Activated T-helper 1 cell treated with anti-CD3 and anti-CD28 coated beads, Interleukin-2, amount 50 U/mL, for 16 hours (primary cell): ENCODE measurements at places on chromosomes 1 and 21.
A peak's percentile ranks its signal among the peaks of the same experiment; 100 is the strongest.

DNA sequence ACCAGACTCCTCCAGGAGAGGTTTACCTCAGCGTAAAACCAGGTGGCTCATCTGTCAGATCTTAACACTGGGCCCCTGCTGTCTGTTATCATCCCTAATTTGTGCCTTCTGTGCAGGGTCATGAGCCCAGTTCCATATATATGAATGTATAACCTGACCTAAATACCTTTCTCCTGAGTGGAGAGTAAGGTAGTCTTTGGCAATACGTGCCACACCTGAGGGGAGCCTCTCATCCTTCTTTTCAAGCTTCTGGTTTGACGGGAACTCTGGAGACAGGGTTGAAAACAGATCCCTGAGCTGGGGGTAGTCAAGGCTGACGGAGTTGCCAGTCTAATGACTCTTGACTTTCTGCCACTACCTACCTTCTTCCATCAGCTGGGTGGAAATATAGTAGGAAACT, 4.1 kb downstream of the SFT2D2 start:
- DNase-seq = no peak

DNA sequence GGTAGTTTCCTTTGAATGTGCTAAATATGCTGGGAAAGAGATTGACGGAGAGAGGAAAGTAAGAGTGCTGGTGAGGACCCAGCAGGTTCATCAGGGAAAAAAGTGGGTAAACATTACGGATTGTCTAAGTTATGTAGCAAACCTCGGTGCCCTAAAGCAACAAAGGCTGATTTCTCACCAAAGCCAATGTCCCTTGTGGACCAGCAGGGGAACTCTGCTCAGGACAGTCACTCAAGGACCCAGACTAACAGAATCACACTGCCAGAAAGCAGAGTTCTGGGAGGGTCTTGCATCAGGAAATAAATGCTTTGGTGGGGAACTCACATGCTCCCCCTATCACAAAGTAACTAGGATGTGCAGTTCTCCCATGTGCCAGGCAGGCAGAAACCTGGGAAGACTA, 1.7 kb upstream of the IKBKE start:
- no peak for DNase-seq

DNA sequence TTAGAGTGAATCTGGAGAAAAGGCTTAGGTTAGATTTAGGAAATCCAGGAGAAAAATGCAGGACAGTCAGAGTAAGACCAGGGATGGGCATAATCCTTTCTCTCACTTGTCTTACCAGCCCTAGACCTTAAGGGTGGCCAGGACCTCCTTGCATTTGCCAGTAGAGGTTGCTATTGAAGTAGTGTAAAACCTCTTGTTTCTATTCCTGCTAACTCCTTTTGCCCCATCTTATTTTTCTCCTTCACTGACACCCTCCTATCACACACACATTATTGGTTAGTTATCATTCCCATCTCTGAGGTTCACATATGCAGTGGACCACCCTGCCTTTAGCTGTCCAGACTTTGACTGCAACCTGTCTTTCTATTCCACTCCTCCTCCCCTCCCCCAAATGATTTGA, 75.0 kb upstream of the MACF1 start:
- no peak for DNase-seq

- DNase-seq = no peak
Measured at GRCh38 chr1:27876341-27877114, 4.2 kb downstream of the THEMIS2 start.

DNA sequence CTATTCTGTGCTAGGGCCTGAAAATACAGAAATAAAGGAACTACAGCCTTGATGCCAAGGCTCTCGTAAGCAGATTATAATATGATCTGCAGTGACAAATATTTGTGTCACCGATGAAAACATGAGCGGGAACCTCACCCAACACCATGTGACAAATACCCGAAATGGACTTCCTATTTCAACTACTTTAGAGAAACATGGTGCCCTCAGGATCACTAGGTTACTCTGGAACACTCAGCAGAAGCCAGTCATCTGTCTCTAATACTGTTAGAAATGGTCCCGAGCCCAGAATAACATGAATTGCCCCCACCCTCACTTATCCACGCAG, 463 bp upstream of the VAMP3 start:
- DNase-seq = no peak

GRCh38 chr1:151813271-151813977, 8.2 kb upstream of the LINGO4 start:
- no peak for DNase-seq

- DNase-seq = no peak
Measured at GRCh38 chr1:221778535-221779142, 36.8 kb upstream of the DUSP10 start.

GRCh38 chr1:15192916-15193550, 39.5 kb downstream of the TMEM51 start:
- DNase-seq = no peak

DNA sequence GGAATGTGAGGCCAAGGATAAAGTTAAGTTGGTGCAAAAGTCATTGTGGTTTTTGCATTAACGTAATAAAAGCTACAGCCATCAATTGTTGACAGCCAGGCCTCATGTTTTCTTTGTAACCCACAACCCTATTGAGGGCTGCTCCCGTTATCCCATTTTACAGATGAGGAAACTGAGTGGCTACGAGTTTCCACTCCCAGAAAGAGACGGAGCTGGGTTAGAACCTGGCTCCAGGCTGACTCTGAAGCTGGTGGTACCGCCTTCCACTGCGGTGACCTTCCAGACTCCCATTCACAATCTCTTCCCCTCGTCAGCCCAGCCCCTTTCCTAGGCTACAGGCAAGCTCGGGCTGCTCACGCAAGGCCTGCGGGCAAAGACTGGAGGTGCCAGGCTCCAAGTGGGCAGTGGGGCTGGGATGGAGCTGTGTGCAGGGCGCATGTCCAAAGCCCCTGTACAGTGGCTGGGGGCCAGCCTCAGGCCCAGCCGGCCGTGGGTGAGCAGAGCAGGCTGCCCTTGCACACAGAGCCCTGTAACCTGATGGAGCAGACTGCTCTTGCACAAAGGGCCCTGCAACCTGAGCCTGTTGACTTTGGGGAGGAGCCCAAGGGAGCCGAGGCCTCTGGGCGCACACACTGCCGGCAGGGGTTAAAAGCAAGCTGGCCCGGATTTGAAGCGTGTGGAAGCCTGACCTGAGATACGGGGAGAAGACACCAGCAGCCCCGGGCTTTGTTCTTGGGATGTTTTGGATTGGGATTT, 97.4 kb upstream of the TMPRSS2 start:
- DNase-seq = no peak

DNA sequence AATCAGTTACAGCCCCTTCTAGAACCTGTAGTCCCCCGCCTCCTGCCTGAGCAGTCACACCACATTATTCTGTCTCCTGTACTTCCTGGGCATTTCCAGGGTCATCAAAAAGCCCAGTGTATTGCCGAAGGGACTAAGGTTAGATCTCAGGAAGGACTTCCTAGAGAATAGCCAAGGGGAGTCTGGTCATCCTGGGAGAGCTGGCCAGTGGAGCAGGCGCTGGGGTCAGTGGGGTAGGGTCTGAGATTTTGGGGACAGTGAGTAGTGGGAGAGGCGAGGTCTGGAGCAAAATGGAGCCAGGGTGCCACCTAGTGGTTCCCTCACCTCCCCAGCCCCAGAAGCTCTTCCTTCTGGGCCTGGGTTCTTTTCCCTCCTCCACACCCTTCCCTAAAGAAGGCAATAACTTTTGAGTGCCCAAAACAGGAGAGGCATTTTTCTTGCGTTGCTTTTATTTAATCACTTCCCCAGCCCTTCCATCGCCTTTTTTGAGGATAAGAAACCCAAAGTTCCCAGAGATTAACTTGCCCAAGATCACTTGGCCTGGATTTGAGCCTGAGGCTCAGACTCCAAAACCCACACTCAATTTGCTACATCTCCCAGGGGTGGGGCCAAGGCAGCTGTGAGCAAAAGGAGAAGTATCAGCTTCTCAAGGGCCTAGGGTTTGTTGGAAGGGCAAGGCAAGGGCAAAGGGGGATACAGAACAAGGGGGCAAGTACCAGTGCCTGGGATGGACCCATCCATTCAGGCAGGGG, 7.3 kb upstream of the PMVK start:
- no peak for DNase-seq

- DNase-seq = no peak
Measured at GRCh38 chr1:111704776-111705175, 34.4 kb downstream of the INKA2 start.

DNA sequence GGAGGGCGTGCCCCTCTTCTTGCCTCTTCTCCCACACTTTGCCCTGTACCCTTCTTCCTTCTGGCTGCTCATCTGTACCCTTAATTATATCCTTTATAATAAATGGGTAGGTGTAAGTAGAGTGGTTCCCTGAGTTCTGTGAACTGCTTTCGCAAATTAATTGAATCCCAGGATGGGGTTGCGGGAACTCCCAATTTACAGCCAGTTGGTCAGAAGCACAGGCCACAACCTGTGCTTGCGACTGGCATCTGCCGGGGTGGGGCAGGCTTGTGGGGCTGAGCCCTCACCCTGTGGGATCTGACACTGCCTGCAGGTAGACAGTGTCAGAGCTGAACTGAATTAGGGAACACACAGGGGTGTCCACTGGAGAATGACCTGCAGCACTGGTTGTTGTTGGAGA, 244.9 kb downstream of the KCNJ6 start:
- no peak for DNase-seq

- no peak for DNase-seq
Measured at GRCh38 chr1:24424207-24424606, 8.6 kb downstream of the NIPAL3 start.

DNA sequence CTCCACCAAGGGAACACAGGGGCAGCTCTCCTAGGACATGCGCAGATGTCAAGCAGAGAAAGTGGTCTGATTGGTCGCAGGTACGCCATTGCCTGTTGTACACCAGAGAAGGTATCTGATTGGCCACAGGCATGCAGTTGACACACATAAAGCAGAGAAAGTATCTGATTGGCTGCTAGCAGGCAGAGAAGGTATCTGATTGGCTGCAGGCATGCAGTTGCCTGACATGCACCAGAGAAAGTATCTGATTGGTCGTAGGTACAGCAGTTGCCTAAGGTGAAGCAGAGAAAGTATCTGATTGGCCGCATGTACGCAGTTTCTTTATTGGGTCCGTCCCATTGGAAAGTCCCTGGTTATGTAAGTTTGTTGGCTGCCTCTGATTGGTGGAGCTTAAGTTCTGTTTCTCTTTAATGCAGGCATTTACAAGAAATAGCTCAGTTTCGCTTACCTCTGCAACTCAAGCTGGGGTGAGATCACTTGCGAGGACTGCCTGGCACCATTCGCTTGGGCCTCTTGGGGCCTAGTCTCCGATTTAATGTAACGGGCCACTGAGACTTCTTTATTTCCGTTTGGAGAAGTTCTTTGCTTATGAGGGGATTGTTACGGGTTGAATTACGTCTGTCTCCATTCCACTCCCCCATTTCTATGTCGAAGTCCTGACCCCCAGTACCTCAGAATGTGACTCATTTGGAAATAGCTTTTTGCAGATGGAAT, 74.2 kb downstream of the SIK1 start:
- DNase-seq = no peak

GRCh38 chr1:145823565-145824498, at the start of the genes POLR3C and RNF115:
Gene POLR3C (plus strand): TSS chr1:145824200. CDS start chr1:145825777, 1,577 bp downstream.
Gene RNF115 (minus strand): TSS chr1:145824095. CDS start chr1:145823873, 222 bp downstream.
- peak; percentile 74 for DNase-seq

DNA sequence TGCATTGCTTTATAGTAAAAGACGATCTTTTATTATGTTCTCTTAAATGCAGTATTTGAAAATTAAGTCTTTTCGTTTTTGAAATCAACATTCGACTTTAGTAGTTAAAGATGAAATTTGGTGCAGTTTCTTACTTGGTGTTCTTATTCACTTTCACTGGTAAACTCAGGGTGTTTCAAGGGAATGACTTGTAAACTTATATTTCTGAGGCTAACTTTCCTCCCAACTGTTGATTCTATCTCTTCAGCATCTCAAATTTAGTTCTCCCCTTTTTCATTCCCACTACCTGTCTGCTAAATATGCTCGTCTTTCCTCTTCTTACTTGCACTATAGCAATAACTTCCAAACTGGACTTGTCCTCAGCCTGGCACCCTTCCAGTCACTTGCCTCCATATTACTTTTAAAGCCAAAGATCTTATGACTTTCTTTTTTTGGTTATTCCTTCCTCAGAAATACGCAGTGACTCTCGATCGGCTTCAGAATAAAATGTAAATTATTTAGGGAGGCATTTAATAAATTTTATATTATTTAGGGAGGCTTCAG, 988 bp downstream of the SLC35A3 start:
- DNase-seq = no peak

GRCh38 chr1:86714159-86714558, 9.8 kb downstream of the SH3GLB1 start:
- DNase-seq = no peak

DNA sequence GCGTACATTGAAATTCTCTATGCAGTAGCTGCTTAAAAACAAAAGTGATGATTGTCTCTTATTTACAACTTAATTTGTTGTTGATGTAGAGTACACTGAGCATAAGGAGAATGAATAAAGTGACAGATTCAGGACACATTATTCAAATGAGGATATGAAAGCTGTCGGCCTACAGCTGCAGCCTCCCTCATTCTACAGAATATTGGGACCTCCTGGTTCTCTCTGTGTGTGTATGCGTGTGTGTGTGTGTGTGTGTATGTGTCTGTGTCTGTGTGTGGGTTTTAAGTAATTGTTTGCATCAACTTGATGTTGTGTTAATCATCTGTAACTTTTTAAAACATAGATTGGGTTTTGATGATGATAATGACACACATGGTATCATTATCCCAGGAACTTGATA, 17.9 kb downstream of the PROX1 start:
- DNase-seq = no peak

- DNase-seq = no peak
Measured at GRCh38 chr1:204575221-204576190, 59.3 kb downstream of the MDM4 start.

DNA sequence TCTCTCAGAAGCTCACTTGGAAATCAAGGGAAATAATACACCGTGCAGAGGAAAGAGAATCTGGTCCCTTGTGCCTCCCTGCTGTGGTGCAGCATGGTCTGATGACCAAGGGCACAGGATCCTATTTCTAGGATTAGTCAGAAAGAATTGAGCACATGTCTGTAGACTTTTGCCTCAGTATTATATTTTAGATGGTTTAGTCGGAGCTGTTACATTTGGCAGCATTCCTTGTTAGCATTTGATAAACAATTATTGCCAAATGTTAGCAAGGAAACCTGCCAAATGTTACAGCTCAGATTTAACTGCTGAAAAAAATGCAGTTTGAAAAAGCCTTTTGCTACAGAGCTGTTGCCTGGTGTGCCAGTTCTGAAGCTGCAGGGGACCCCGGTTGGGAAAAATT, 183.5 kb upstream of the DPYD start:
- no peak for DNase-seq

GRCh38 chr1:53678938-53679825, 59.8 kb downstream of the GLIS1 start:
- no peak for DNase-seq

GRCh38 chr1:57091642-57092041, 125.8 kb upstream of the C8B start:
- no peak for DNase-seq

- no peak for DNase-seq
Measured at GRCh38 chr1:152110365-152110859, 4.8 kb downstream of the TCHH start.

DNA sequence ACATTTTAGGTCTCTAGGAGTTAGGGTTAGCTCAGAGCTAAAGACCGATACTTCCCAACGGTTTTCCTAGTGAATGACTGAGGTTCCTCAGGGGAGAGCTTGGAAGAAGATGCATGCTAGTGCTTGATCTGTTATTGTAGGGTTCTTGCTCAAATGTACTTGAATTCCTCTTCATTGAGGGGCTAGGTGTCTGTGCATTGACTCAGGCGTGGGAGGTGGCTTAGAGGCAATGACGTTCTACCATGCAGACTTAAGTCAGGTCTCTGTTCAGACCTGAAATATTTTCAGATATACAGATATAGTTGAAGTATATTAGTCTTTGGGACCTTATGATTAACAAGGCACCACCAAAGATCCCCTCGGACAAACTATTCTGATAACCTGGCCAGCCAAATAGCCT, 23.5 kb downstream of the S100A10 start:
- no peak for DNase-seq
